GM20000 (cell line): ENCODE measurements at places on chromosomes 5 and 9.

GRCh38 chr9:129356871-129357772, 179.1 kb upstream of the IER5L start:
- DNase-seq, result no peak

- DNase-seq, result peak; percentile 80
Observed at GRCh38 chr9:89999534-90000370, 394.9 kb downstream of the GADD45G start.

DNA sequence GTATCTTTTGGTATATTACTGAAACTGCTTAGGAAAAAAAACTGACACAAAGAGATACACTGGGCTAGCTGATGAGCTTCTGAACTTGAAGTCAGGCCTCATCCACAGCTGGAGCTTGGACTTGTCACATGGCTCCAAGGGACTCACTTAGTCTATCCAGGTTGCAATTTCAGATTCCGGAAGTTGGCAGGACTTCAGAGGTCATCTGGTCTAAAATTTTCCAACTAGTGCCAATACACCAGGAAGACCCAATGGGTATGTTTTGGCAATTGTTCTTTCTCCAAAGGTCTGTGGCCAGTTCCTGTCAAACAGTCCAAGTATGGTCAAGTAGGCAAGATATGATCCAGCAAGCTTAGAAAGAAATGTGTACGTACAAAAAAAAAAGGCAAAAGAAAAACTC, 36.7 kb downstream of the MRPS27 start:
- no peak for DNase-seq

- no peak for DNase-seq
Observed at GRCh38 chr9:35103660-35104191, 795 bp upstream of the STOML2 start.

- DNase-seq, result no peak
Observed at GRCh38 chr5:138662599-138662998, 87.4 kb upstream of the HSPA9 start.
